ENCODE measurements at places on chromosomes 5 and 9.

- no peak for DNase-seq
Observed at GRCh38 chr5:107668154-107669095, 2.3 kb downstream of the EFNA5 start.

- DNase-seq = no peak
Observed at GRCh38 chr9:112063151-112063550, 111.9 kb downstream of the SUSD1 start.

- DNase-seq = no peak
Observed at GRCh38 chr5:142360607-142361120, 35.8 kb upstream of the SPRY4 start.

- DNase-seq = no peak
Observed at GRCh38 chr9:132171702-132172101, 9.8 kb downstream of the NTNG2 start.

- no peak for DNase-seq
Observed at GRCh38 chr5:43157068-43157467, 35.0 kb upstream of the NIM1K start.

GRCh38 chr5:177131352-177132135 lies 2.0 kb upstream of the NSD1 start:
- DNase-seq = no peak

DNA sequence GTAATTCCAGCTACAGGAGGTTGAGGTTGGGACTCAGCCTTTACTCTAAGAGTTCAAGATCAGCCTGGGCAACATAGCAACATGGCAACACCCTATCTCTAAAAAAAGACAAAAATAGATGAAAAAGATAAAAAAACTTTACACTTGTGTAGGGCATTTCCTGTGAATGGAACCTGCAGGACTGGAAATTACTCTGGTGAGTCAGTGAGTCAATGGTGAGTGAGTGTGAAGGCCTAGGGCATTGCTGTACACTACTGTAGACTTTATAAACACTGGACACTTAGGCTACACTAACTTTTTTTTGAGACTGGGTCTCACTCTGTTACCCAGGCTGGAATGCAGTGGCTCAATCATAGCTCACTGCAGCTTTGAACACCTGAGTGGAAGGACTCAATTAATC lies 19.5 kb upstream of the ARSI start:
- DNase-seq = no peak

- no peak for DNase-seq
Observed at GRCh38 chr5:175242207-175242606, 201.8 kb downstream of the DRD1 start.

DNA sequence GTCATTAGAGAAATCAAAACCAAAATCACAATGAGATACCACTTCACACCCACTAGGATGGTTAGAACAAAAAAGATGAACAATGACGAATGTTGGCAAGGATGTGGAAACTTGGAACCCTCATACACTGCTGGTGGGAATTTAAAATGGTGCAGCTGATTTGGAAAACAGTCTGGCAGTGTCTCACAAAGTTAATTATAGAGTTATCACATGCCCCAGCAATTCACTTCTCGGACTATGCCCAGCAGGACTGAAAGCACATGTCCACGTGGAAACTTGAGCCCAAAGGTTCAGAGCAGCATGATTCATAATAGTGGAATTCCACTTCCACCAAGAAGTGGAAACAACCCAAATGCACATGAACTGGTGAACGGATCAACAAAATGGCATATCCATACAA lies 85.0 kb upstream of the HRH2 start:
- no peak for DNase-seq
